ENCODE measurements at places on chromosomes 3 and 15. TPM values are rescaled to one million over a fixed set of nuclear protein-coding genes. Genes with fewer than 3 reads are reported as not detected.

KBTBD13 gene
- not detected for total RNA-seq

- no peak for DNase-seq
These were observed 604.1 kb downstream of the EDEM1 start for GRCh38 chr3:5791558-5791957.

GRCh38 chr15:85024509-85025336 is 43.1 kb downstream of the PDE8A start:
- peak; percentile 88 for DNase-seq

DNA sequence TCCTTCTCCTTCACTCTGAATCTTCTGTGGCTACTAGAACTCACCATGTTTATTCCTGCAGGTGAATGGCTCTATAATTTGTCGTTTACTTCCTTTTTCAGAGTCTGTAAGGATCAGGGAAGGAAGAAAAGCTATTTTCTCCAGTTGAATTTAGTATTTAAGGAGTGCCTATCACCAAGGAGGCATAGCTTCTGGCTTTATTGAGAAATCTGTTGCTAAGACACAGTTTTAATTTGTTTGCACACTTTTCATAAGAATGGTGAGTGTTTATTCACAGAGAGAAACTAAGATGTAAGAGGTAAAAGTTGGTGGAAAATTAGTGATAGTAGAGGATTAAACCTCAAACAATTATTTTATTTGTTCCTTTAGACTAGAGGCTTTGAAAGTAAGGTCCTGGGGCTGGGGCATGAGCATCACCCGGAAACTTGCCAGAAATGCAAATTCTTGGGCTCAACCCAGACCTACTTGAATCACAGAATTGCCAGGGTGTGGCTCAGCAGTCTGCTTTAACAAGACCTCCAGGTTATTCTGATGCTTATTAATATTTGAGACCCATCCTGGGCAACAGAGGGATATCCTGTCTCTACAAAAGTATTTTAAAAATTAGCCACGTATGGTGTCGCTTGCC is 461.3 kb downstream of the AGBL1 start:
- no peak for DNase-seq

DNA sequence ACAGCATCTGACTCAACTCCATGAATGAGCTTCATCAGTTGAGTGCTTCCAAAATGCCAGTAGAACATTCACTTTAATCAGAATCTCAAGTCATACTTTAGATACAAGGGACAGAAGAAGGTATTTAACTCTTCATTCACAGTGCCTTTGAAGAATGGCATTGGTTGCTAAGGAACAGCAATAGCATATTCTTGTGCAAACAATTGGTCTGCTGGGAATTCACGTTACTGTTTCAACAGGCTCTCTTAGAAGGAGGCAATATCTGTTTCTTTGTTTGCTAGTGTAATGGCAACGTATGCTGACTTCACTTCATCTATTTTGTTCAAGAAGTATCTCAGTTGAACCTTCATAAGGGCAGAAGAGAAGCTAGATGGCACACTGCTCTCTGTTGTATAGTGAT is 113.9 kb downstream of the TMEM108 start:
- no peak for DNase-seq

DNA sequence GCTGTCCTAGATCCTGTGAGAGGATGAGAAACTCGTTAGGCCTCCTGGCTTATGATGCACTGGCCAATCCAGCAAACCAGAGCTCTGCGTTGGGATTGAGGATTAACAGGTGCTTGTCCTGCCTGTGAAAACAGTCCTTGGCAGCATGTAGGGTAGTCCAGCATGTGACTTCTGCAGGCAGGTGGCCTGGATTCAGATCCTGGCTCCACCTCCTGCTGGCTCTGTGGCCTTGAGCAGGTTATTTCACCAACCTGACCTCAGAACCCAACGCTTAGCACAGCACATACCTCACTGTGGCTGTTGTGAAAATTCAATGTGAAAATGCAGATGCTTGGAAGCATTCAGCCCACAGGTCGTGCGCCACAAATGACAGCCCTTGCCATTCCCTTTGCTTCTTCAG is 33.6 kb downstream of the PLA2G4D start:
- DNase-seq, result no peak

DNA sequence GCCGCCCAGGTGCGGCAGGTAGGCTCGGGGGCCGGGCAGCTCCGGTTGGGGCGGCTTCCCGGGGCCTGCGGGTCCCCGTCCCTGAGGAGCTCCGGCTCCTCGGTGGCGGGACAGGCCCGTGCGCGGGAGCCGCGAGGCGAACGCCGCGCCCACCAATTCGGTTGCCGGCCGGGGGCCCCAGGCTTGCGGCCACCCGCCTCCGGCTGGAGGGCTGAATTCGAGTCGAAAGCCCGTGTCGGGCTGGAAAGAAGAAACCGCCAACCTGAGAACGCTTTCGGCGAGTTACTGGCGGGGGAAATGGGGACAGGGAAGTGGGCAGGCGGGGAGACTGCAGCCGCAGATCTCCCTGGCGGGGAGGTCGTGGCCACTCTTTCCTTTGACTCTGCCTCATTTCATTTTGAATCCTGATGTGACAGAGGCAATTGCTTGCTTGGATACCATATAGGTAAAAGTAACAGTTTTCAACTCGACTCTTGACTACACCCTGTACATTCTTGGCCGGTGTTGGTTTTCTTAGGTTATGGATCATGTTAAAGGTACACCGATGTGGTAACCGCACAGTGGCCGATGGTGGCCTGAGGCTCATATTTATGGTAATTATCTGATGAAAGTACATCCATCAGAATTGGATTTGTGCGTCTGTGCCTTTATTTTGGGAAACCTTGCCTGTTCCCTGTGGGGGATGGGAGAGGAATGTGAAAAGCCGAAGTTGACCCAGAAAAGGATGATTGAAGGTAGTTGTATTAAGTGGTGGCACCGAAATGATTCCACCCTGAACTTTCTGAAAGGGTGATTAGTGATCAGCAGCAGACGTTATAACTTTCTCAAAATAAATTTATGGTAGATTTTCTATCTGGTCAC is 1.7 kb downstream of the B3GNT5 start:
- peak; percentile 14 for DNase-seq
